ENCODE measurements at places on chromosomes 11 and 22. TPM values are rescaled to one million over a fixed set of nuclear protein-coding genes. Genes with fewer than 3 reads are reported as not detected.

The MFNG gene
- total RNA-seq = 12.6 TPM

The EMID1 gene
- 10.3 TPM for total RNA-seq

The FIBIN gene
- 81.6 TPM for total RNA-seq

The APOBEC3H gene
- total RNA-seq = not detected

The MS4A6E gene
- not detected for total RNA-seq

The MAJIN gene
- 0.50 TPM for total RNA-seq

The CARD16 gene
- total RNA-seq = 5.4 TPM

The GNG3 gene
- 25.6 TPM for total RNA-seq

The TMEM151A gene
- 8.0 TPM for total RNA-seq

All from spinal cord (tissue), 10 donors.